DMS79 treated with DMSO at 0.1 percent for 48 hours (cell line): ENCODE measurements at places on chromosomes 1 and 21.
A peak's percentile ranks its signal among the peaks of the same experiment; 100 is the strongest.

- no peak for DNase-seq
These were observed 10.4 kb upstream of the UHMK1 start for GRCh38 chr1:162487241-162487640.

GRCh38 chr1:209767706-209768105 is 11.9 kb downstream of the TRAF3IP3 start:
- DNase-seq = no peak

- no peak for DNase-seq
These were observed 8.2 kb downstream of the RC3H1 start for GRCh38 chr1:174013864-174014418.

DNA sequence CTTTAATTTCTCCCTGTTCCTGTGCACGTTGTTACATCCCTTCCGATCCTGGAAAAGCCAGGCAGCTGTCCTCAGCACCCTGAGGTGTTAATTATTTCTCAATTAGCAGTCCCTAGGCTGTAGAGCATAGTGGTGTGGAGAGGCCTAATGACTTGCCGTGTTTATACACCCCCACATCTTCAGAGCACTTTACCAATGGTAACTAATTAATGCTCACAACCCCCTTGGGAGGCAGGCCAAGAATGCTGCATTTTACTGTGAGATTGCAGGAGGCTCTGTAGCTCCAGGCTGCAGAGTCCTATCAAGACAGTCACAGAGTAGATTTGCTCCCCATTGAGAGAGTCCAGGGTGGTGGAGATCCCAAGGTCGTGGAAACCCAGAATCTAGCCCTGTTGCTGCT is 2.4 kb upstream of the PARS2 start:
- no peak for DNase-seq

- no peak for DNase-seq
These were observed 73.1 kb upstream of the CACHD1 start for GRCh38 chr1:64396817-64397216.

DNA sequence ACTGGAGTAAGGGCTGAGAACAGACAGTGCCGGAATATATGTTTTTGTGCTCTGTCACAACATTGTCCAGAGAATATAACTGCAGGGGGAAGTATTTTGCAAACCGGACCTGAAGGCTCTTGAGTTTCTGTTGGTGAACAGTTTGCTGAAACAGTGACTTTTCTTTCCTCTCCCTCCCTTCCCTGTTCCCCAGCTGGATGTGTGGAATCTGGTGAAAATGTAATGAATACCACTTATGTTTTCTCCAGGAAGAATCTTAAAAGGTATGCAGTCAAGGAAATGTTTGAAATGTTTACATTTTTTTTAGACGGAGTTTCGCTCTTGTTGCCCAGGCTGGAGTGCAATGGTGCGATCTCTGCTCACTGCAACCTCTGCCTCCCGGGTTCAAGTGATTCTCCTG is 23.4 kb downstream of the CHAF1B start:
- no peak for DNase-seq

DNA sequence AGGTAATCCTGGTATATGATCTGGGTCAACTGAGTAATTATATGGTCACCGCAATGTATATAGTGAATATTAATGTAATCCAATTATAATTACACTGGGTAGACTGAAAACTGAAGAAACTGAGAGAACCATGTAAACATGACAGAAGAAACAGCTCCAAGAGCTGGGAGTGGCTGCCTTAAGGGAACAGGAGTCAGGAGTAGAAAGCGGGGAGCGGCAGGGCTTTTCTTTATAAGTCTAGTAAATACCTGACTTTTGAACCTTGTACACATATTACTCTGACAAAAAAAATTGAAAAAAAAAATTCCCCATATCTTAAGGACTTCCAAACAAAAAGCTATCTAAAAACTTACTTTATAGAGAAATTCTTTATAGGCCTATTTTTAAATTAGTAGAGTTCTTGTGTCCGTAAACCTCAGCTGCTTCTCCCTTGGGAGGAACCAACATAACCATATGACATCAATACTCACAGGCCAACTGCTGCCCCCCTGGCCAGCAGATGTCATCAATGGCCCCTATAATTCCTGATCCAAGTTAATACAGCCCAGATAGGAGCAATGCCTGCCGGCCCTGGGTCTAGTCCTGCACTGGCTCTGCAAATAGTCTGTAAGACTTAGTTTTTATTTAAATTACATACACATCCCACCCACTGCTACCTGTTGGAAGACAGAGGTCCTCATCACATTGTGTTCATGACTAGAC is 33.8 kb downstream of the THAP3 start:
- no peak for DNase-seq

DNA sequence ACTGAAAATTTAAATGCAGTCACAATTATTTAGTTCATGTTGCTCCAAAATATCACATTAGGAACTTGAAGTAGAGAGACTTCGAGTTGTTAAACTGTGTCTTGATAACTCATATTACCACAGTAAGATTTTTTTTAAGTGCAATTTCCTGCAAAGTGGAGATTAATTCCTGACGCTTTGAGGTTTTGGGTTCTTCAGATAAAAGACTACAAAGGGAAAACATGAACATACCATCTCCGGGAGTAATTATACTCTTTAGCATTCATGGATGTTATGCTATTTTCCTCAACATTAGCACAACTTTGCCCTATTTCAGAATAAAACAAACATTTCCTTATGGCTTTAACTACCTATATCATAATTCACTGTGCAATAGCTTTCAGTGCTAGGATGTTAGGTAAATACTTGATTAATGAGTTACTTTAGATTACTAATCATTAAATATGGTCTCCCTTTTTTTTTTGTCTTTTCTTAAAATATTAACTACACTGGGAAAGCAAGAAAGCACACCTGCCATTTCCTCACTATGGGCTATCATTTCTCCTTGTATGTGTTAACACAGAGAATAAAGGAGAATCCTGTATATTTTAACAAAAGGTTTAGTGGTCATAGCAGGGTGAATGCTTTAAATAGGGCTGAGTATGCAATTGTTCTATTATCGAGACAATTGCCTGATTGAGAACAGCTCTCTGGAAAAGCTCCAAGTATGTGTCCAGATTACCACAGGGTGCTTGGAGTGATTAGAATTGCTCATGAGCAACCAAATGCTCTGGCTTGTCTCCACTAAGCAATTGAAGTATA is 252.5 kb upstream of the C1orf105 start:
- no peak for DNase-seq

DNA sequence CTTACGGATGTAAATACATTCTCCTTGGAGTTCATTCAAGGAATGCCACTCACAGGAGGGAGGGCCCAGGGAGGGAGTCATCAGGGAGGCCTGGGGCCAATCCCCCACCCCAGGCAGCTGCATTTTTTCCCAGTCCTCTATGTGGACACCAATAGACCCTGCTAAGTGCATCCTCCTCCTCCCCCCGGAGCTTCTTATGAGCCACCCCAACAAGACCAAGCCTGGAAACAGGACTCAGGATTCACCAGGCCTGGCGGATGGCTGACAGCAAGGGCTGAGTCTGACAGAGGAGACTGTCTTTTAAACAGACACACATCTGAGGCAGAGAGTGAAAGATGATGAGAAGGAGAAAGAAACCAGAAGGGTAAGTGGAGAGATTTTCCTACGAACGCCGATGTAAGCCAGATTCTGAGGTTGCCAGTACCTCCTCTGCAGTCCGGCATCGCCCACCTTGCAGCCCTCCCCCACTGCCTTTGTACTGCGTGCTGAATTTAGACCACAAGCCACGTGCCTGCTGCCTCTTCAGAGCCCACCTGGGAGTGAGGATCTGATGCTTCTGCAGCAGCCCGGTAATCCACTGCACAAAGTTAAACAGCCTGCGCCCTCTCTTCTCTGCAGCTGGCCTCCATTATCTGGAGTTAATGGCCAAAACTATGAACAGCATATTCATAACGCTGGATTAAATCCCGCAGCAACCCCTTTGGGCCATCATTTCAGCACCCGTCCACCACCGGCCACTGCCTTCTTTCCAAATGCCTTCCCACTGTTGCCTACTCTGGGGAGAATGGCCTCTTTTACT is 17.6 kb upstream of the SFPQ start:
- no peak for DNase-seq

GRCh38 chr21:25639551-25640201 is 618 bp downstream of the JAM2 start:
- DNase-seq = peak; percentile 14

- no peak for DNase-seq
These were observed 330.6 kb downstream of the DSCAM start for GRCh38 chr21:40516335-40516734.

- DNase-seq = no peak
These were observed 202.5 kb upstream of the LYPLAL1 start for GRCh38 chr1:218971156-218971555.

DNA sequence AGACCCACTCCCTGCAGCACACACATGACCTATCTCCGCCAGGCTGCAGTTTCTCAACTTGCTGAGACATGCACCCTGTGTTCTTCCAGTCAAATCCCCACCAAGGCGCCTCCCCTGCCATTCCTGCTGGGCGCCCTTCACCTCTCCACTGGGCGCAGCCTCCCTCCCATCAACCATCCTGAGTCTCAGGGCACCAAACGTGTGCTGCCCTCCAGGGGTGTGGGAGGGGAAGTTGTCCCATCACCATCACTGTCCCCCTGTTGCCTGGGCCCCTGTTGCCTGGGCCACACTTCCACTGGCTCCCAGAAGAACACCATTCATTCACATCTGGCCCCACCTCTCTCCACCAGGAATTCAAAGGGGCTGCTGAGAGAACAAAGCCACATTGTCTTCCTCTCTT is 44.9 kb upstream of the EFHD2 start:
- DNase-seq = no peak
